ENCODE measurements at places on chromosomes 7 and 10. TPM values are rescaled to one million over a fixed set of nuclear protein-coding genes. Genes with fewer than 3 reads are reported as not detected.

DNA sequence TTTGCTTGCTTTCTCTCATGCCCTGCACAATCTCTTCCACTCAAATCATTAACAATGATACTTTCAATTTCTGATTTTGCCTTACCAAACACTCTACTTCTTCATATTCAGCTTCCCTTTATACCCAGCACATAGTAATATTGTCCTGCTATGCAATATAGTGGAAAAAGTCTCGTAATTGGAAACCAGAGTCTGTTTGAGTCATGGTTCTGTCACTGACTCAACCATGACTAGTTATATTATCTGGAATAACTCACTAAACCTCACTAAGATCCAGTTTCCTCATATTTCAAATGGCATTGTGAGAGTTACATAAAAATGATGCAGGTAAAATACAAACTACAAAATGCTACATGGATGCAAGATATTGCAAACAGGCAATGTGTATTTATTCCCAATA lies 98.5 kb upstream of the LRRTM3 start:
- peak; percentile 46 for DNase-seq

- no peak for DNase-seq
Measured at GRCh38 chr10:42977032-42977416, 99.8 kb upstream of the RET start.

DNA sequence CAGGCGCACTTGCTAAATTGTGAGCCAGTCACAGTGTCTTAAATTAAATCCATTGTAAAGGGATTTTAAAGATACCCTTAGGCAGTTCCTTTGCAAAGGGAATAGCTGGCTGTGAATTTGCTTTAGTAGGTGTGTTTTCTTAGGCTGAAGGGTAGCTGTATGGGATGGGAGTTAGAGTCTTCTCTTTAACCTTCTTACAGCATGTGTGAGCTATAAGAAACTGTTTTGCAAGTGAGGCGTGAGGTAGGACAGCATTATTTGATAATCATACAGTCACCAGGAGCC lies 5.2 kb downstream of the EEPD1 start:
- DNase-seq = no peak

Gene FAM13C
- not detected for total RNA-seq

- no peak for DNase-seq
Measured at GRCh38 chr10:72424561-72424960, 69.8 kb upstream of the DNAJB12 start.

Measured in PC-9 (cell line).